ENCODE measurements at places on chromosomes 13 and 19.

DNA sequence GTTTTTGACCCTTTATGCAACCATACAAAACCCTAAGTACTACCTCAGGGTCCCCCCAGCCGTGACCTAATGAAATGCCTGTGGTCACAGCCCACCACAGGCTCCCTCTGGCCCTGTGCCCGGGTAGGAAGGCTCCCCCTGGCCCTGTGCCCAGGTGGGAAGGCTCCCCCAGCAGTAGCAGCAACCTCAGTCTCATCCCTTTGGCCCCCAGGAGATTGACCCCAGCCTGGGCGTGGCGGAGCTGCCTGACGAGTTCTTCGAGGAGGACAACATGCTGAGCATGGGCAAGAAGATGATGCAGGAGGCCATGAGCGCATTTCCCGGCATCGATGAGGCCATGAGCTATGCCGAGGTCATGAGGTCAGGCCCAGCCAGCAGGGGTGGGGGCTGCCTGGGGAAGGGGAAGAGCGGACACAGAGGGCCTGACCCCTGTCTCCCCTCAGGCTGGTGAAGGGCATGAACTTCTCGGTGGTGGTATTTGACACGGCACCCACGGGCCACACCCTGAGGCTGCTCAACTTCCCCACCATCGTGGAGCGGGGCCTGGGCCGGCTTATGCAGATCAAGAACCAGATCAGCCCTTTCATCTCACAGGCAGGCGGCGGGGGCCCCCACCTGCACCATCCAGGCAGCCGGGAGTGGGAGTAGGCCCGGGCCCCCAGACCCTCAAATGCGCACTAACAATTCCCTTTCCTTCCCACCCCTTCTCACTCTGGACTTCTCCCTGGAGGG lies 6.3 kb upstream of the BEST2 start:
- DNase-seq = no peak

DNA sequence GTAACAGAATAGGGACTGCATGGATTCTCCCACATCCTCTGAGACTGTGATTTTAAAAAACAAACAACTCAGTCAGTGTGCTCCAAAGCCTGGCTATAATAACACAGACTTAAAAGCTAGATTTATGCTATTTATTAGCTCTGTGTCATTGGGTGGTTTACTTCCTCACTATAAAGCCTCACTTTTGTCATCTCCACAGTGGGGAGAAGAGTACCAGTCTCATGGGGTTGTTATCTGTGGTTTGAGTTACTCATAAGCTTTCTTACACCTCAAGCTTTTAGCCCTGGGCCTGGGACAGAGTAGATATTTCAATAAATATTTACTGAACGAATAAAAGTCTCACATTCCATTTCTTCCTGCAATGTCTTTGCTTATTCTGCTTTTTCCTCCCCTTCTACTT lies 5.3 kb downstream of the RNASEH2B start:
- DNase-seq = no peak

- no peak for DNase-seq
Measured at GRCh38 chr13:51767100-51767499, 36.9 kb downstream of the DHRS12 start.

DNA sequence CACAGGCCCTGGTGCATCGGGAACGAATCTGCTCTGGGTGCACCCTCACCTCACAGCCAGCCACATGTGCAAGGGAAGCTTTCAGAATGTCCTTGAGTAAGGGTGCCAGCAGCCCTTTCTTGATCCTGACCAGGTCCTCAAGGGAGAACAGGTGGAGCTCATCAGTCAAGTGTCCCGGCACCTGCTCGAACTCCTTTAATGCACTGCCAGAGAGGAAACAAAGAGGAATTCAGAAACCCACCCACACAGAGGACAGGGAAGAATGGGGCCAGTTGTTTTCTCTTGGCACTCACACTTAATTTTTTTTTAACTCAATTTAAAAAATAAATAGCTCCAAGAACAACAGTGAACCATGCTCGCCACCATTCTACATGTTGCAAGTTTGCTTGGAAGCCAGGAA lies 41.7 kb downstream of the RUBCNL start:
- DNase-seq = no peak

DNA sequence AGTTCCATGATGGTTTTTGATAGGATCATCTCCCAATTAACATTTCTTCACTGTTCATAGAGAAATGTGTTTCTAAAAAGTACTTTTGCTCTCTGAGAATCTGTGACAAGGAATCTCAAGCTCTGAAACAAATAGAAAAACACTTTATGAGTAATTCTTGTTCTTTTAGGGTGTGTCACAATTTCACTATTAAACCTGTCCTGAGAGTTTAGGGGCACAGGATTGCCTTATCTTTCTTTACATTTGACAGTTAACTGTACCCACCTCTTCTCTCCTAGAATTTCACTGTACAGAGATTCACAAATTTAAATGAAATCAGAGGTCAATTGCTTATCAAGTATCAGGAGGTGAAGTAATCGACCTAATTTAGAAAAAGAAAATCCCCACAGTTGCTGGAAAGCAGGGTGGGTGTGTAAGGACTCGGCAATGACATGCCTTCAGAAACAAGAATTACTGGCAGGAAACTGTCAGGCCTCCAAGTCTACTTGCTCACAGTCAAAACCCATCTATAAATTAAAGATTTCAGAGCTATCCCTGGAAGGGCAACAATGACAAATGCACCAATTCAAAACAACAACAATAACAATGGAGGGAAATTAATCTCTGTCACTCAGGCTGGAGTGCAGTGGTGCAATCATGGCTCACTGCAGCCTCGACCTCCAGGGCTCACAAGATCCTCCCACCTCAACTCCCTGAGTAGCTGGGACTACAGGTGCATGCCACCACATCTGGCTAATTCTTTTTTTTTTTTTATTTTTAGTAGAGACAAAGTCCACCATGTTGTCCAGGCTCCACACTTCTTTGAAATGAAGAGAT lies 250.2 kb downstream of the ABCC4 start:
- DNase-seq = no peak

DNA sequence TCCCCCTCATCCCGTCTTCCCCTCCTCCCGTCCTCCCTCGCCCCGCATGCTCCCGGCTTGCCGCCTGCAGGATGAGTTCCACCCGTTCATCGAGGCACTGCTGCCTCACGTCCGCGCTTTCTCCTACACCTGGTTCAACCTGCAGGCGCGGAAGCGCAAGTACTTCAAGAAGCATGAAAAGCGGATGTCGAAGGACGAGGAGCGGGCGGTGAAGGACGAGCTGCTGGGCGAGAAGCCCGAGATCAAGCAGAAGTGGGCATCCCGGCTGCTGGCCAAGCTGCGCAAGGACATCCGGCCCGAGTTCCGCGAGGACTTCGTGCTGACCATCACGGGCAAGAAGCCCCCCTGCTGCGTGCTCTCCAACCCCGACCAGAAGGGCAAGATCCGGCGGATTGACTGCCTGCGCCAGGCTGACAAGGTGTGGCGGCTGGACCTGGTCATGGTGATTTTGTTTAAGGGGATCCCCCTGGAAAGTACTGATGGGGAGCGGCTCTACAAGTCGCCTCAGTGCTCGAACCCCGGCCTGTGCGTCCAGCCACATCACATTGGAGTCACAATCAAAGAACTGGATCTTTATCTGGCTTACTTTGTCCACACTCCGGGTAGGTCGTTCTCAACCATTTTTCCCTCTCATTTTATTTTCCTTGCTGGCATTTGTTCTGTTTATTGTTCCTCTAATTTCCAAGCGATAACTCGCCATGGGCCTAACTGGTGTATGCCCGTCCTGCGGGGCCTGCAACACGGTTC lies 29.8 kb downstream of the NFIX start:
- no peak for DNase-seq

DNA sequence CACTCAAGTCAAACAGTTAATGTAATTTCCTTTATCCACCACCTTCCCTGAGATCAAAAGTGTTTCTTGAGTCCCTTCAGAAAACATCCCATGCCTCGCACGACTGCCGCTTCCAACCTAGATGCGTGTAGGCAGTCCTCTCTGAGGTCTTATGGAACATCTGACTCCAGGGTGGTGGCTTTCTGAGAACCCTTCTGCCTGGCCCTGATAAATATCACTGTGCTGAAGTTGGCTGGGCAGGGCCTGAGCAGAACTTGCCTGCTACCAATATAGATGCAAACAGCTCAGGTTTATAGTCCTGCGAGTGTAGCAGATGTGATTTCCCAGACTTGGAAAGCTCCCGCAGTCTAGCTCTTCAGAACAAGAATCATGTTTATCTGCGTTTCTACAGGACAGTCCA lies 61.1 kb upstream of the GPR12 start:
- no peak for DNase-seq

GRCh38 chr19:12752056-12752781 lies 628 bp downstream of the BEST2 start:
- DNase-seq = no peak

DNA sequence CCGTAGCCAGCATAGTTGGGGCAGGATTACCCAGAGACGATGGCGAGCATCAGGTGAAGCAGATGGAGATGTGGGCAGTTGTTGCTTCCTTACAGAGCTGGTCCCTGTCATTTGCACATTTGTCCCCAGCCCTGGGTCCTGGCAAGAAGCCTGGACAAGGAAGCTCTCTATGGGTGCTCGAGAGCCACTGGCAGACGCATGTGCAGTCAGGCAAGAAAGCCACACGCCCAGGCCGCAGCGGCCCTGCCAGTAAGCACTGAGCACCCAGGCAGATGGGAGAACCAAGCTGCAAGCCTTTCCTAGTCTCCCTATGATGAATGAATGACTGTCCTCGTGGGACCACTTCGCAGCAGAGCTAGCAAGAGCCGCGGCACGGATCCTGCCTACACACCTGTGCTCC lies 182.8 kb downstream of the FOXO1 start:
- no peak for DNase-seq

DNA sequence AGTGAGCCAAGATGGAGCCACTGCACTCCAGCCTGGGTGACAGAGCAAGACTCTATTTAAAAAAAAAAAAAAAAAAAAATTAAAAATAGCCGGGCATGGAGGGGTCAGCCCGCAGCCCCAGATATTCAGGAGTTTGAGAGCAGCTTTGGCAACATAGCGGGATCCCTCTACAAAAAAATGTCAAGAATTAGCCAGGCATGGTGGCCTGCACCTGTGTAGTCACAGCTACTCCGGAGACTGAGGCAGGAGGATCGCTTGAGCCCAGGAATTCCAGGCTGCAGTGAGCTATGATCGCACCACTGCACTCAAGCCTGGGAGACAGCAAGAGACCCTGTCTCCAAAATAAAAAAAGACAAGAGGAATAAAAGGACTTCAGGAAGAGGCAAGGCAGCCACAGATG lies 716 bp downstream of the AP1M2 start:
- no peak for DNase-seq

All from left kidney (tissue), 8 donors.